ENCODE measurements at places on chromosomes 16 and 17. TPM values are rescaled to one million over a fixed set of nuclear protein-coding genes. Genes with fewer than 3 reads are reported as not detected.

DNA sequence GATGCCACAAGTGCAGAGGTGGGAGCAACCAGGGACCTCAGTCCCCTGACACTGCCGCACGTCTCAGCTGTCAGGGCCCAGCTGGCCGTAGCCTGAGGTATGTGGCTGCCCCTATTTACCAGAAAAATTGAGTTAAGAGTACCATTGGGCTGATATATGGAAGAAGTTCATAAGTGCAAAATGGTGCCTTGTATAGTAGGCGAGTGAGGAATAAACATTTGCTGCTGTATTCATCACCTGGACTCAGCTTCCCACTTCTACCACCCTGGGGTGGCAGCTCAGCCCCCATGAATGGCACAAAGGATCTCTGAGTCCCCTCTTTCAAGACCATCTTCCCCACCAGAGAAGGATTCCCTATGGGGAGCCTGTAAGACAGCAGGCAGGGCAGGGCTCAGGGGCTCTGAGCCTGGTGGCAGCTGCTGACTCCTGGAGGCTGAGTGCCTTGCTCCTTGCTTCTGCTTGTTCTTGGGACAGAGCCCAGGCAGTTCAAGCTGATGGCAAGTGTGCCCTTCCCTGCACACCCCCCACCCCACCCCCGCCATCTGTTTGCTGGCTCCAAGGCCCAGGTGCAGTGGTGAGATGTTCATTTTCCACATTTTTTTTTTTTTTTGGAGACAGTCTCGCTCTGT, 29.0 kb downstream of the TRPV2 start:
- H3K4me1 ChIP-seq, result no peaks in the 10 kb centered on the region
- DNase-seq, result no peak
- H3K36me3 ChIP-seq, result peaks cover 58% of the 10 kb centered on the region
- H3K27ac ChIP-seq, result no peak overlapping the region

DNA sequence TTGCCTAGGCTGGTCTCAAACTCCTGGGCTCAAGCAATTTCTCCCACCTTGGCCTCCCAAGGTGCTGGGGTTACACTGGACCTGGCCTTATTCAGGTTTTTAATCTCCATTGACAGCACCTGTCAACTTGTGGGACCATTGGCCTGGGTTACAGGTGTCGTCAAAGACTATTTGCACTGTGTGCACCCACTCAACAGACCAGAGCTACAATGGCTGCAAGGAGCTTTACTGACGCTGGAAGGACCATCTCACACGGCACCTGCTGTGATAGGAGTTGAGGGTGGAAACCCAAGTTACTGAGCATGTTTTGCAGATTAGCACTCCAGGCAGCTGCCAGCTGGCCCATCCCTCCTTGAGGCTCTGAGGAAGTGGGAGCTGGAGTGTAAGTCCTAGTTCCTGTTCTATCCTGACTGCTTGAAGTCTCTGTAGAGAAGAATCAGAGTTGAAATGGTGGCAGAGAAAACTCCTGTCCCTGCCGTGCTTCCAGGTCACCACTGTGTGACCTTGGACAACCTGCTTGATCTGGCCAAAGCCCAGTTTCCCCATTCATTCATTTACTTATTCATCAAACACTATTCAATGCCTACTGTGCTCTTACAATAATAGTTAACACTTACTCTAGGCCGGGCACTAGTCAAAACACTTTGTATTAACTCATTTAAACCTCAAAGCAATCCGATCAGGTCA, 42.4 kb upstream of the LONP2 start:
- H3K4me3 ChIP-seq, result no peak overlapping the region
- no peak overlapping the region for H3K27ac ChIP-seq
- peaks cover 16% of the 10 kb centered on the region for H3K4me1 ChIP-seq

- peaks cover 59% of the 10 kb centered on the region for H3K36me3 ChIP-seq
- peaks cover 14% of the 10 kb centered on the region for H3K4me1 ChIP-seq
- no peaks in the 10 kb centered on the region for H3K27me3 ChIP-seq
- H3K4me3 ChIP-seq, result no peak overlapping the region
- no peak for DNase-seq
- no peak overlapping the region for H3K27ac ChIP-seq
Observed at GRCh38 chr16:71775949-71776348, 32.7 kb downstream of the AP1G1 start.

- H3K27ac ChIP-seq, result peak overlapping the region; percentile 2
- peak; percentile 80 for DNase-seq
- H3K4me3 ChIP-seq, result peak overlapping the region; percentile 89
Observed at GRCh38 chr17:36592316-36592715, 637 bp downstream of the DHRS11 start.

GRCh38 chr16:69779724-69780123, 17.6 kb downstream of the WWP2 start:
- DNase-seq, result no peak
- no peaks in the 10 kb centered on the region for H3K36me3 ChIP-seq
- H3K27me3 ChIP-seq, result no peaks in the 10 kb centered on the region
- H3K4me1 ChIP-seq, result no peaks in the 10 kb centered on the region
- no peak overlapping the region for H3K4me3 ChIP-seq

DNA sequence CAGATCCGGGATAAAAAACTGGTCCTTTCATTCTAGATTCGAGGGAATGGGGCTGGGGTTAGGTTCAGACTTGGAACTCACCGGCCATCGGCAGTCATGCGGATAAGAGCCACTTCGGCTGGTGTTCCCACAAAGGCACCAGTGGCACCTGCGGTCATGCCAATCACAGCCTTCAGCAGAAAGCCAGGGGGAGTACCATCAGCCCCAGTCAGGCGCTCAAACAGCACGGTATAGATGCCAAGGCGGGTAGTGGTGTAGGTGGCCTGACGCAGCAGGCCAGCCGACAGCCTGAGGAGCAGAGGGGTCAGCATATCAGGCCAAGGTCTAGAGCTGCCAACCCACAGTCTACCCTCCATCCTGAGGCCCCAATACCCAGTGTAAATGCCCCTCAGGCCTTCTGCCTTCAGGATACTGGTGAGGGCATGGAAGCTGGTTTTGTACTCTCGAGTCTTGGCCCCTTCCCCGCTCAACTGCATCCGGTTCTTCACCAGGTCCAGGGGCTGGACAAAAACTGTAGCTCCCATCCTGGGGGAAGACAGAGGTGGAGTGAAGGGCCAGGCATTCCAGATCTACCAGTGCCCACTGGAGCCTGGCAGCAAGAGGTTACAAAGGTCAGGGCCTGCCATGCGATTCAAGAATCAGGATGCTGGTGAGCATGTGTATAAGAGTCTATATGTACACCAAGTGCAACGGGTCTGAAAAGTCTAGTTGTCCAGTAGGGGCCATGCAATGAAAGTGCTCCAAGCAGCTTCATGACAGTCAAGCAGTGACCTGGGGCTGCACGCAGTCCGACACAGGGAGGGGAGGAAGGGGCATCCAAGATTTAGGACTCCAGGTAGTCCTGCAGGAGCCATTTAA, 929 bp downstream of the SLC25A11 start:
- H3K4me3 ChIP-seq, result peak overlapping the region; percentile 91
- H3K27ac ChIP-seq, result no peak overlapping the region
- DNase-seq, result no peak
- no peaks in the 10 kb centered on the region for H3K27me3 ChIP-seq
- H3K4me1 ChIP-seq, result peaks cover 24% of the 10 kb centered on the region
- H3K36me3 ChIP-seq, result peaks cover 55% of the 10 kb centered on the region

- H3K36me3 ChIP-seq, result no peaks in the 10 kb centered on the region
- H3K27ac ChIP-seq, result no peak within 1 kb of the TSS
- no peaks in the 10 kb centered on the region for H3K4me1 ChIP-seq
- no peak within 1 kb of the TSS for H3K4me3 ChIP-seq
- no peak for DNase-seq
- H3K27me3 ChIP-seq, result peaks cover 10% of the 10 kb centered on the region
Observed at GRCh38 chr17:41301916-41302901, at the start of gene KRTAP29-1. KRTAP29-1 (minus strand) TSS chr17:41302851; CDS start chr17:41302851, 0 bp downstream.

- no peak overlapping the region for H3K27ac ChIP-seq
- no peaks in the 10 kb centered on the region for H3K4me1 ChIP-seq
- no peaks in the 10 kb centered on the region for H3K36me3 ChIP-seq
- no peak overlapping the region for H3K4me3 ChIP-seq
- peaks cover 72% of the 10 kb centered on the region for H3K27me3 ChIP-seq
- no peak for DNase-seq
Observed at GRCh38 chr16:82241469-82242052, 71.5 kb upstream of the MPHOSPH6 start.

Gene CBX2
- 8.3 TPM for total RNA-seq

DNA sequence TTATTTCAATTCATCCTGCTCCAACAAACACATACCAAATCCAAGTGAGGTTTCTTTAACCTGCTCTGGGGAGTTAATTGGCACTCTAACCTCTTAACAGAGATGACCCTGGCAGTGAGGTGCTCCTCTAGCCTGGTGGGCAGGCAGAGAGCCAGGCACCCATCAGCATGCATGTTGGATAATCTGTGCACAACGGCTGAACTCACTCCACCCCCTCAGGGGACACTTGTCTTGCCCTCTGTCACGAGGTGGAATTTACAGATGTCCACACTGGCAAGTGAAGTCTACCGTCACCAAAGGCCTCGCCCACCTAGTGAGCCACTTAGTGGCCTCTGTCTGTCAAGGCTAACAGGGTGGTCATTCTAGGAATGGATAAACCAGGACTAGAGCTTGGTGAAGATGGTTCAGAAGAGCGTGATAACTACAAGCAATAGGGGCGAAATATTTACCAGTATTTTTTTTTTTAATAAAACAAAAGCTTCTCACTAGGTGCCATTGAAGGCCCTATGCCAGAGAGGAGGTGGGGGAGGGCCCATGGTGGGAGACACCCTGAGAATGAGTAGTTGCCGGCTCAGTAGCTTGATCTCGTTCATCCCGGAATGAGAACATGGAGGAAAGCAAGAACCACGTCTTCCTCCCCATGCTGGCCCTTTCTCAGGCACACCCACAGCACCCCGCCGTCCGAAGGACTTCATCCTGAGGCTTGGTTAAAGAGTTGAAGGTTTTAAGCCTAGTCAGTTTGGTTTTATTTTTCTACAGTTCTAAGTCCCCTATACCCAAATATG, 25.2 kb downstream of the PLD6 start:
- peaks cover 9% of the 10 kb centered on the region for H3K4me1 ChIP-seq
- peaks cover 61% of the 10 kb centered on the region for H3K36me3 ChIP-seq
- H3K27ac ChIP-seq, result no peak overlapping the region
- no peaks in the 10 kb centered on the region for H3K27me3 ChIP-seq
- no peak overlapping the region for H3K4me3 ChIP-seq

DNA sequence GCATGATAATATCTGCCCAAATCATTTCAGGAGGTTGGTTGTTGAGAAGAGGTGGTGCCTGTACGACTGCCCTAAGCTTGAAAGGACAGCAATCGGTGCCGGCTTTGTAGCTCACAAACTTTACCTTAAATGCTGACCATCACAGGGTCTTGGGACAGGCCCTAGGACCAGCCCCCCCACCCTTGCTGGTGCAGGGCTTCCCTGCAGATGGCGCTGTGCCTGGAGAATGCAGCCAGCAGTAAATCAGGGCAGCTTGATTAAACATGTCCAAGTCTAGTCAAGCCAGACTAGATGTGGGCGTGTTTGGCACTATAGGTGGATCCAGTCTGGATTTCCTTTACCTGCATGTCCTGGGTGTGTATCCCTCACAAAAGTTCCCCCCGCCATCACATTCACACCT, 135.5 kb upstream of the CRHR1 start:
- no peak overlapping the region for H3K4me3 ChIP-seq
- peak; percentile 21 for DNase-seq
- no peaks in the 10 kb centered on the region for H3K4me1 ChIP-seq
- no peak overlapping the region for H3K27ac ChIP-seq
- H3K27me3 ChIP-seq, result peaks cover 67% of the 10 kb centered on the region
- H3K36me3 ChIP-seq, result no peaks in the 10 kb centered on the region

GRCh38 chr17:77445760-77446532, 305.2 kb downstream of the SEC14L1 start:
- H3K27ac ChIP-seq, result peak overlapping the region; percentile 47
- H3K4me3 ChIP-seq, result peak overlapping the region; percentile 14
- peaks cover 67% of the 10 kb centered on the region for H3K36me3 ChIP-seq
- H3K27me3 ChIP-seq, result no peaks in the 10 kb centered on the region
- DNase-seq, result peak; percentile 66

- no peak overlapping the region for H3K4me3 ChIP-seq
- no peaks in the 10 kb centered on the region for H3K27me3 ChIP-seq
- H3K36me3 ChIP-seq, result no peaks in the 10 kb centered on the region
- peaks cover 11% of the 10 kb centered on the region for H3K4me1 ChIP-seq
- no peak for DNase-seq
- no peak overlapping the region for H3K27ac ChIP-seq
Observed at GRCh38 chr16:54655121-54655590, 275.5 kb upstream of the IRX5 start.

Gene ARMC7
- total RNA-seq, result 19.8 TPM

DNA sequence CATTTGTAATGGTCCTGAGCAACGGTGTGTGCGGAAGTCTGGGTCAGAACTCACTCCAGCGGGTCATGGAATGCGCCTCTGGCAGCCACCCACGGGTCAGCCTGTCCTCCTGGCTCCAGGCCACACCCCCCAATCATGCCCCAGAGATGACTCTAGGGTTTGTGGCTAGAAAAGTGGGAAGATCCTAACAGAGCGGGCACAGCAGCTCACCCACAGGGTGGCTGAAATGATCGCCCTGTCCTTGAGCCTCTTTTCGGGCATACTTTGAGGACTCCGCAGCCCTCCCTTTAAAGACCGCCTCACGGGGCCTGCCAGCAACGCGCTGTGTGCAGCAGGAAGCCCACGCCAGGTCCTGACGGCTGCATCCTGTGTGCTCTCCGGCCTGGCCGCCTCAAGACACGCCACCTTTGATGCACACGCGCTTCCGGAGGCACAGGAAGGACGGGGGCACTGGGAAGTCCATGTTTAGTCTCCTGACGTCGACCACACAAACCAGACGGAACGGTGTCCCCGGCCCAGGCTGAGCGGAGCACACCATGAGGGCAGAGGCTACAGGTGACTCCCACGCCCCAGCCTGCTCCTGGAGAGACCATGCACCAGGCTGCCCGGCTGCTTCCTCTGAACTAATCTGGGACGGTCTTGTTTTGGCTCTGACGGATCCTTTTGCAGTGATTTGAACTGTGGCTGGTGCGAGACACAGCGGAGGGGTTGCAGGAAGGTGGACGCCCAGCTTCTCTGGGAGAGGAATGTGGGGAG, 92.9 kb downstream of the TBC1D16 start:
- peaks cover 19% of the 10 kb centered on the region for H3K36me3 ChIP-seq
- no peak overlapping the region for H3K4me3 ChIP-seq
- H3K27me3 ChIP-seq, result no peaks in the 10 kb centered on the region
- DNase-seq, result no peak
- H3K4me1 ChIP-seq, result no peaks in the 10 kb centered on the region
- H3K27ac ChIP-seq, result no peak overlapping the region

DNA sequence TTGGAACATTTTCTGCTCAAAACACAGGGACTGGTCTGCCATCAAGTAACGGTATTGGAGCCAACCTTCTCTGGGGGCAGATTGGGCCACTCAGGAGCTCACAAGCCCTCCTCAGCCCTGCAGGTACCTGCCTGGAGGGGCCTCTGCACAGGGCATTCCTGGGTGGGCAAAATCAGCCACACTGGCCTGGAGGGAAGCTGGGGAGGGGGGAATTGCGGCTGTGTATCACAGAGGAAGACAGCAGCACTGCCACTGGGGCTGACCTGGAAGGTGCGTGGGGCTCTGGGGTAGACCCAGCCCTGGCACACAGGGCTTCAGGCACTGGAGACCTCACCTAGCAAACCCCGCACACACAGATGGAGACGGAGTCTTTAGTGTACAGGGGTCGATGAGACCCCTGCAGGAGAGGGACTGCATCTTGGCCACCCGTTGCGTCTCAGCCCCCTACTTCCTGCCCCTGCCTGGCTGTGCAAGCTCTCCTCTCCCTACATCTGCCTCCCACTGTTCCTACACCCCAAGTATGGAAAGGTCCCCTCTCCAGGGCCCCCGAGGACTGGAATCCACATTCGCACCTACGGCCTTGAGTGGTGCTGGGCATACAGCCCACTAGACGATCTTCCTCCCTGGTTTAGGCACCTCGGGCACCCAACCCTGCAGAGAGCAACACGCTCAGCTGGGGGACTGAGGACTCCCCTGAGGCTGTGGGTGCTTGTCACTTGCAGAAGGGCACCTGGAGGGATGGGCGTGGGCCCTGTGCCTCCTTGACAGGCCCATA, 7.1 kb upstream of the SRRM2 start:
- no peak overlapping the region for H3K4me3 ChIP-seq
- H3K4me1 ChIP-seq, result no peaks in the 10 kb centered on the region
- H3K27ac ChIP-seq, result no peak overlapping the region
- no peak for DNase-seq

Gene EPX
- not detected for total RNA-seq

Gene BOLA2B
- total RNA-seq, result 166 TPM
